Naive thymus-derived CD8-positive, alpha-beta T cell (primary cell): ENCODE measurements at places on chromosomes 3 and 15. TPM values are rescaled to one million over a fixed set of nuclear protein-coding genes. Genes with fewer than 3 reads are reported as not detected.
A peak's percentile ranks its signal among the peaks of the same experiment; 100 is the strongest.

DNA sequence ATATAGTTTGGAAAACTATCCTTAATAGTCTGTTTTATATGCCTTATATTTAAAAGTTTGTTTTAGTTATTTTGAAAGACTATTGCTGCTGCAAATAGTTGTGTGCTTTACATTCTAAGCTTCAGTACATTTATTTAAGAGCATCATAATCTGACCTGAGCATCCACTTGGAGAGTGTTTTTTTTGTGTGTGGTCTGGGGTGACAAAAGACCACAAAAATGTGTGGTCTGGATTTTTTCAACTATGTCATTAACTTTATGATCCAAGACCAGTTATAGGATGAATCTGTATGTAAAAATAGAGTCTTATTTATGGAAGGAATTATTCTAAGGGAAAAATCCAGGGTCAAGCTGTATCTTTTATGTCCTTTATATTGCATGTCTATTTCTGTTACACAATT, 77.4 kb downstream of the SLTM start:
- DNase-seq, result no peak

GRCh38 chr3:43964640-43965039, 273.9 kb downstream of the ABHD5 start:
- no peak for DNase-seq

GRCh38 chr15:84922530-84922929, 38.1 kb downstream of the SLC28A1 start:
- no peak for DNase-seq

DNA sequence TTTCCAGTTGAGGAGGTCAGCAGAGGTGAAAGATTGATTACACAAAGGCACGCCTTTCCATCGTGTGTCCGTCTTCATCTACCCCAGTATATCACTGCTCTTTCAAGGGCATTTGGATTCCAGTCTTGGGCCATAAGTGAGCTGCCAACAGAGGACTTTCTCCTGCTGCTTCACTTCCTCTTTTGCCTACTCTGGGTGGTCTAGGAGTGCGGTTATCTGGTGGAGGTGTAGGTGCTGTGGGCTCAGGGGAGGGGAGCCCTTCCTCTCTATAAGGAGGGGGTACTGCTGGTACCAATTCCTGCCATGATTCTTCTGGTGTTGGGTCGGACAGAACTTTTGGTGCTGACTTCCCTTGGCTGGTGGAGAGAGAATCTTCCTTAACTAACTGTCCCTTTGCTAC, 83.1 kb upstream of the VEPH1 start:
- DNase-seq, result no peak

DNA sequence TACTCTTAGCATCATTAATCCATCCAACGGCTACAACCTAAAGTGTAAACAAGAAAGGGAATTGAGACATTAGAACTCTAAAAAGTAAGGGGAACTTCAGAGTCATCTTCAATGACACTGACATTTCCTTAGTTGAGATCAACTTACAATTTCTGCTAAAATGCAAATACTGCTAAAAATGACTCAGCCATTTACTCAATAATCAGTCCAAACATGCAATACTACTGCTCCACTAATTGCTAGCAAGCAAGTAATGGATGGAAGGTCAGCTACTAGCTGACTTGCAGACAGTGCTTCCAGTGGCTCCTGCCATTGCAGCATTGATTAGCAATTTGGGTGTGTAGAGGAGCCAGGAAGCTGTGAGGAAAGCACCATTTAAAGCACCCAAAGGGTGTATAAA, 28.4 kb downstream of the CD200R1L start:
- no peak for DNase-seq

DNA sequence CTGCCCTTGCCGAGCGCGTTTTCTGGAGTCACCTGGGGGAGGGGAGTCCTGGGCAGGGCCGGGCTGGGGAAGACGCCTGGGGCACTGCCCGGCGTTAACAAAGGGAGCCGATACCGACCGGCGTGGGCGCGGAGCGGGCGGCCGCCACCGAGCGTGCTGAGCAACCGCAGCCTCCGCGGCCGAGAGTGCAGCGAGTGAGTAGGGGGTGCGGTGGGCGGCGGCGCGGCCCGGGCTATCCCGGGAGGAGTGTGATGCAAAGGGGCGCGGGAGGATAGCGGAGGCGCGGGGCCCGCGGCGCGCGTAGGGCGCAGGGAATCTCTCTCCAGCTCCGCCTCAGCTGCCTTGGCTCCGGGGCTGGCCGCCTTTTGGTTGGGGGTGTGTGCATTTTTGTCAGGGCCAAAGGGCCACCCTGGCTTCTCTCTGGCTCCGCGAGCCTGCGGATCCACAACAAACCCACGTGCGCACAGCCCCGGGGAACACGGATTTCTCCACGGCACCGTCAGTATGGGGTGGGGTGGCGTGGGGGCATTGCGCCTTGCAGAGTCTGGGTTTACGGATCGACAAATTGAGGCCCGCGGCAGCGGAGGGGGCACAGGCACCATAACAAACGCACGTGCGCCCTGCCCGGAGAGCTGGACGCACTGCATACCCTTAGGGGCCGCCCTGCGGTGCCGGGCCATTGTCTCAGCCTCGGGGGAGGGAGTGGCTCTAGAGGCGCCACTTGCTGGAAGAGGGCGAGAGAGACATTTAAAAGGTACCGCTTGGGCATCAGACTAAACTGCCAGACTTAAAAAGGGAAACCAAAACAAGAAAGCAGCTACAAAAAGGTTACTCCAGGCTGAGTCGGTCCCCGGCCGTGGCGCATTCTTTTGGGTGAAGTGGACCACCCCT, 560 bp downstream of the ST6GAL1 start:
- DNase-seq, result peak; percentile 74

- DNase-seq, result no peak
Observed at GRCh38 chr3:52057812-52058495, 1.6 kb upstream of the DUSP7 start.

- DNase-seq, result peak; percentile 17
Observed at GRCh38 chr15:99564221-99565048, 1.3 kb upstream of the MEF2A start.

DNA sequence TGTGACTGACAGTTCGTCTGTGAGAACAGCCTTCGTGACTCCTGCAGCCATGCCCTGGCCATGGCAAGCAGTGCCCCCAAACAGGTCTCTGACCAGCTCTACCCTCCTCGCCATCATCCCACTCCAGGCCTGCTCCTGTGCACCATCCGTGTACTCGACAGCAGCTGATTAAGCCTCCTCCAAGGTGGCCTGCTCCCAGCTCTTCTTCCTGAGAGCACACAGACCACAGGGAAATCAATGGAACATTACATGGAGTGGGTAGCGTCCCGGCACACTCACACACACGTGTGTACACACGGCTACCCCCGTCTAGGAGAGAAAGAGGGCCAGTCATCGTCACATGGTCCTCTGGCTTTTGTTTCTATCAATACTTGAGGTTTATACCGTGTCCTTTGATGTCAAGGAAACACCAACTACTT, 21.1 kb downstream of the ANXA2 start:
- no peak for DNase-seq

- no peak for DNase-seq
Observed at GRCh38 chr3:76824658-76825240, 215.2 kb upstream of the ROBO2 start.

DNA sequence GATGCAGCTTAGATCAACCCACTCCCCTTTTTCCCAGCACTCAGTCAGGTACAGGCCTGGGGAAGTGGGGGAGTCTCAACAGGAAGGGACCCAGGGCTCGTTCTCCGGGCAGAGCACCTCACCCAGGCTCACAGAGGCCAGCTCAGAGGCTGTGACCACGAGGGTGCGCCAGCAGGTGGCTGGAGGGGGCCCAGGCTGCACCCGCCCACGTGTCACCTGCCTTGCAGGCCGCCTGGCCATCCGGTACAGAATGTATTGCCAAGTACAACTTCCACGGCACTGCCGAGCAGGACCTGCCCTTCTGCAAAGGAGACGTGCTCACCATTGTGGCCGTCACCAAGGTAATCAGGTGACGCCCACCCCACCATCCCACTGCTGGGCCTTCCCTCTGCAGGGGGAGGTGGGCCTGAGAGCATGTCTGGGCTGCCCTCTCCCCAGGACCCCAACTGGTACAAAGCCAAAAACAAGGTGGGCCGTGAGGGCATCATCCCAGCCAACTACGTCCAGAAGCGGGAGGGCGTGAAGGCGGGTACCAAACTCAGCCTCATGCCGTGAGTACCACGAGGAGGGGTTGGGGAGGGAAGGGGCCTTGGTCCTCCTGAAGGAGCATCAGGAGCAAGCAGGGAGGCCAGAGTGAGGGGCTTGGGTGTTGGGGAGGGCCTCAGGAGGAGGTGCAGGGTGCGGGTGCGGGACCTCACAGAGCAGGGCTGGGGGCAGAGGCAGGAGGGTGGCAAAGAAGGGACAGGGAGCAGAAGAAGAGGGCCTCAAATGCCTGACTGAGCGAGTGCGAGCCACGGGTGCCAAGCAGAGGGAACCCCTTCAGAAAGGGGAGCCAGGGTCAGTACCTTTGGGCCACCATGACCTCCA, 14.0 kb upstream of the LMAN1L start:
- DNase-seq, result no peak

GRCh38 chr15:65980824-65981456, 111.6 kb downstream of the RAB11A start:
- DNase-seq, result no peak

DNA sequence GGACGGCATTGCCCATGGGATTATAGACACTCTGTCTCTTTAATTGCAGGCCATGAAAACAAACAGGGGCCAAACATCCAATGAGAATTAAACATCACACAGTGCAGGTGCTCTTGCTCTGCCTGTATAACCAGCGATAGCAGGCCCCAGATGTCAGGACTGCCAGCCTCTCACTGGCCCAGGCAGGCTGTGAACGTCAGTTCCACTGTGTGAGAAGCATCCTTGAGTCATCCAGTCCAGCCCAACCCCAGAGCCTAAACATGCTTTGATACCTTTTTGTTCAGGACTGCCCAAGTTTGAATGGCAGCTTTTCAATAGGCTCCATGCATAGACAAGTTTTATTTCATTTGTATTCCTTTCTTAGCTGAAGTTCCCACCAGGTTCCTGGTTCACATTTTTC, 189.8 kb downstream of the SLCO3A1 start:
- DNase-seq, result no peak

DNA sequence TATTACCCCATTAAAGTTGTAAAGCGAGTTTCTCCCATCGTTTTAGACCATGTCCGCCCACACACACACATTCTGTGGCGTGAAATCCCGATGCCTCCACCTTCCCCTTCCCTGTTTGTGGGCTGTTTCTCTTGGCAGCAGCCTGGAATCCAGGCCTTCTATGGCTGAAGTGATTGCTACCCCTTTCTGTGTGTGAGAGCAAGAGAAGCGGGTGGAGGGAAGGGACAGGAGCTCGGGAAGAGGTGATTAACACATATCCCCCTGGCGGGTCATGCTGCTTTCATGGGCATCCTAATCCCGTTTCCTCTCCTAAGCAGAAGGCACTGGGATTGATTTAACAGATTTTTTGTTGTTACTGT, 283.8 kb upstream of the RGMA start:
- no peak for DNase-seq

- DNase-seq, result peak; percentile 7
Observed at GRCh38 chr15:22884344-22884743, 45.9 kb downstream of the NIPA2 start.

GRCh38 chr3:97917813-97918536, 54.3 kb downstream of the RIOX2 start:
- DNase-seq, result no peak

DNA sequence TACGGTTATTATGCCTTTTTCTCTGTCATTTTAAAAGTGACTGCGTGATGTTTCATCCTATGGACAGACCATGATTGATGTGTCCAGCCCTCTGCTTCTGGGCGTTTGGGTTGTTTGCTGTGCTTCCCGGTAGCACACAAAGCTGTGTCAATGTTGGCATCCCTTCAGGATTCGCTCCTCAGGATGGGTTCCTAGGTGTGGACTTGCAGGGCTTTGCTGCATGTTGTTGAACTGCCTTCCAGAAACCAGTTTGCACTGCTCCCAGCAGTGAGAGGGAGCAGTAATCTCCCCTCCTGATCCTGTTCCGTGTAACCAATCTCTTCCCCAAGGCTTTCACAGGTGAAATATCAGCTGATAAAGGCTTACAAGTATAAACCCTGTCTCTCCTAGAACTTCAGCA, 787 bp downstream of the TRPM1 start:
- no peak for DNase-seq

GRCh38 chr3:64048631-64049061, 25.4 kb upstream of the PSMD6 start:
- DNase-seq, result no peak

GRCh38 chr3:197798863-197799262, 7.8 kb downstream of the LRCH3 start:
- DNase-seq, result no peak

- no peak for DNase-seq
Observed at GRCh38 chr15:75163150-75163564, 38.5 kb upstream of the C15orf39 start.

- DNase-seq, result peak; percentile 83
Observed at GRCh38 chr3:52705688-52706686, at the start of the genes GLT8D1 and SPCS1. GLT8D1 (minus strand) TSS chr3:52705791; CDS start chr3:52700460, 5,331 bp downstream. SPCS1 (plus strand) TSS chr3:52706106; CDS start chr3:52706247, 141 bp downstream.

- peak; percentile 66 for DNase-seq
Observed at GRCh38 chr15:57306161-57306943, 70.0 kb upstream of the CGNL1 start.

DNA sequence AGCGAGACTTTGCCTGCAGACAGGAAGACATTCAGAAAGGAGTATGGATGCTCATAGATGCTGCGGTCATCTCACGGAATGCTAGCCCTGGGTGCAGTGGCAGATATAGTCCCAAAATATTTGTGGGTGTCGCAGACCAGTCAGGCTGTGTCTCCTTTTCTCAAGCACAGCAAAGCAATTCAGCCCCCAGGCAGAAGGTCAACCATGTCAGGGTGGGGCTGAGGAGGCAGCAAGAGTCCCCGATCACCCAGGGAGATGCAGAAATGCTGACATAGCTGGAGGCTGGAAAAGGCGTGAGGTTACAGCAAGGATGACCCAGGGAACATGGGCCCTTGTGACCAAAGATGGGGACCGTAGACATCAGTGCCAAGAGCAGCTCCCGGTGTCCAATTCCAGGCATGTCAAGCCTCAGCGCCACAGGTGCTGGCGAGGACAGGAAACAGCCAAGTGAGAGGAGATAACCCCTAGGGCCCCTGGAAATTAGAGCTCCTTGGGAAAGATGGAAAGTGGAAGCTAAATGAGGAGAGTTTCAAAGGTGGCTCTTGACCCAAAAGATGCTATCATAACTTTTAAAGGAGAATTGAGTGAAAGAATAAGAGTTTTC, 81.2 kb upstream of the ABHD17C start:
- DNase-seq, result no peak

GRCh38 chr15:38090678-38091077, 156.2 kb downstream of the TMCO5A start:
- DNase-seq, result no peak

The ADGRG7 gene
- total RNA-seq, result not detected

The ZSCAN2 gene
- 10.5 TPM for total RNA-seq

The EPHB1 gene
- not detected for total RNA-seq

The CNBP gene
- 403 TPM for total RNA-seq

The GP9 gene
- total RNA-seq, result not detected

The MAP2K1 gene
- 50.8 TPM for total RNA-seq

The TIMP4 gene
- not detected for total RNA-seq

The OR5H14 gene
- not detected for total RNA-seq
